RPMI7951 (cell line): ENCODE measurements at places on chromosomes 6 and 20. TPM values are rescaled to one million over a fixed set of nuclear protein-coding genes. Genes with fewer than 3 reads are reported as not detected.

DNA sequence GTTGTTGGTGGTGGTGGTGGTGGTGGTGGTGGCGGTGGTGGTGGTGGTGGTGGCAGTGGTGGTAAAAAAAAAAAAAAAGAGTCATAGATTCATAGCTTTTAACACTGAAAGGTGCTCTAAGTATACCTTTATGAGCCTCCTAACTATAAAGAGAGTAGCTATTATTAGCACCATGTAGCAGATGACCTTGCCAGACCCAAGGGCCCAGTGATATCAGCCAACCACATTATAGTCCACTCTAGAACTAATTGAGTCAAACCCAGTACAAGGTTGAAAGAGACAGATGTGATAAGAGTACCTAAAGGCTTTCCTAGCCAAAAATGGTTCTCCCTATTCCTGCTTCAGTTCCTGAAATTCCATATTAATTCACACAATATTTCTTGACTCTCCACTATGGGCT lies 245.3 kb downstream of the HACE1 start:
- DNase-seq, result no peak

GRCh38 chr6:133559926-133560325 lies 318.8 kb downstream of the EYA4 start:
- DNase-seq, result no peak

GRCh38 chr6:64113704-64114103 lies 478.1 kb downstream of the PHF3 start:
- DNase-seq, result no peak

C6orf163 gene
- total RNA-seq, result 0.12 and 0.29 TPM in 2 replicates

GMPR gene
- total RNA-seq, result 33.5 and 34.9 TPM in 2 replicates
